Left cardiac atrium (tissue), 4 donors: ENCODE measurements at places on chromosomes 3 and 15.

DNA sequence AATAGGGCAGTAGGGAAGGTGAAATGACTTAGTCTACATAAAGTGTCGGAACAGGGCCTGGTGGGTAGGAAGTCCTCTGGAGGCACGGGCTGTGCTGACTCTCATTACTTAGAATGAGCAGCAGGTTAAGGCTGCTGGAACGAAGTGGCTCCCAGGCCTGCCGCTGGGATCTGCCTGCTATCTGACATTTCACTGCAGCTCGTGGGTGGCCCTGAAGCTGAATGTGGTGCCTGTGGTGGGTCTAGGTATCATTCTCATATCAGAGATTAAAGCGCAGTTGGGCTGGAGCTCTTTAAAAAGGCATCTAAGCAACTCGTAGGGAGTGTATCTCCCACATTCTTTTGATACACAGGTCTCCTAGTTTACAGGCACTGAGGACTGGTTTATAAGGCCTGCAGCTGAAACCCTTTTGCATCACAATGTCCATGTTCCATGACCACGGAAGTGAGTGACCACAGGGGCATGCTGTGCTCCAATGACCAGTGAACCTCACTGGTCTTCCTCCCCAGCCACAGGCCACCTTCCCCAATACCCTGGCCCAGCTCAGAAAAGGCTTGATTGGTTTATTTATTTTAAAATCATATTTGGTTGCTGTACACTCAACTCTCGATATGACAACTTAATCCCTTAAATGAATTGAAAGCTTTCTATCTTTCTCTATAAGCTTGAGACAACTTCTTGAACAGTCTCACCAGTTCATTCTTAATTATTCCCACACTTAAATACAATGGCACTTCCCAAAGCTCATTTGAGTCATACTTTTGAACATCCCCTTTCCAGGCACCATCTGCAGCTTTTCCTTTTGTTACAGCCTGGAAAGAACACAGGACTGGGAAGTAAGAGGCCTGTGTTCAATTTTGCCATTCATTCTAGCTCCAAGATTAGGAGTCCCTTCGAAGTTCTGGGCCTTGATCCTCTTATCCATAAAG lies 19.0 kb downstream of the ADAMTS9 start:
- no peak for DNase-seq

GRCh38 chr3:174883881-174884675 lies 24.9 kb downstream of the NAALADL2 start:
- no peak for DNase-seq

DNA sequence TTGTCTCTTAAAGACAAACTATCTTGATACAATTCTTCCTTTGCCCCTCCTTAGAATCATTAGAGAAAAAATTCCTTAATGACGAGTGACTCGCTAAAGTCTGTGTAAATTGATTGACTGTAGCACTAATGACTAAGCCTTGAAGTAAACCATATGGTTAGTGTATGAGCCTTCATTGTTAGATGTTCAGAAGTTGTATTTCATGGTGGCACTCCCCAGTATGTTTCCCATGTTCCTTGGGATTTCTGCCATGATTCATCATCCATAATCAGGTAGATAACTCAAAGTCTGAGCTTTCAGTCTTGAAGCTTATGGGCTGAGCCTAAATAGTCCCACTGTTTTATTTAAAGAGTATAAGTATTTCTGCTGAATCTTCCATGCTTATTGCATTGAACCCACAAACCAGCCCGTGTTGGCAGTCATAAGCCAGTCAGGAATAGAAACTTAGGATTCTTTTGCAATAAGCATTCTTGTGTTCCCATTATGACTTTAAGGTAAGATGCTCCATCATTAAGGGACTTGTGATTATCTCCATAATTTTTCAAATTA lies 371.2 kb upstream of the RARB start:
- no peak for DNase-seq

DNA sequence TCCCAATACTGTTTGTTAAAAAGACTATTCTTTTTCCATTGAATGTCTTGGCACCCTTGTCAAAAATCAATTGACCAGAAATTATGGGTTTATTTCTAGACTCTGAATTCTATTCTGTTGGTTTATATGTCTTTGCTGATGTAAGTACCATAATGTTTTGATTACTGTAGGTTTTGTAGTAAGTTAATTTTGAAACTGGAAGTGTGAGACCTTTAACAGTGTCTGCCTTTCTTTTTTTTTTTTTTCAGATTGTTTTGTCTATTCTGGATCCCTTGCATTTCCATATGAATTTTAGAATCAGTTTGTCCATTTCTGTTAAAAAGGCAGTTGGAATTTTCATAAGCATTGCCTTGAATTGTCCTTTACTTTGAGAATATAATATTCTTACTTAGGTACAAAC lies 13.6 kb downstream of the ATP2C1 start:
- DNase-seq: no peak

GRCh38 chr15:100016632-100017031 lies 283.4 kb upstream of the LYSMD4 start:
- no peak for DNase-seq

- no peak for DNase-seq
These were observed 612 bp downstream of the UBA5 start for GRCh38 chr3:132660811-132661070.

- DNase-seq: no peak
These were observed 9.3 kb upstream of the P3H2 start for GRCh38 chr3:190130037-190130436.

- no peak for DNase-seq
These were observed 1099.3 kb upstream of the EPHA6 start for GRCh38 chr3:95715128-95715527.

DNA sequence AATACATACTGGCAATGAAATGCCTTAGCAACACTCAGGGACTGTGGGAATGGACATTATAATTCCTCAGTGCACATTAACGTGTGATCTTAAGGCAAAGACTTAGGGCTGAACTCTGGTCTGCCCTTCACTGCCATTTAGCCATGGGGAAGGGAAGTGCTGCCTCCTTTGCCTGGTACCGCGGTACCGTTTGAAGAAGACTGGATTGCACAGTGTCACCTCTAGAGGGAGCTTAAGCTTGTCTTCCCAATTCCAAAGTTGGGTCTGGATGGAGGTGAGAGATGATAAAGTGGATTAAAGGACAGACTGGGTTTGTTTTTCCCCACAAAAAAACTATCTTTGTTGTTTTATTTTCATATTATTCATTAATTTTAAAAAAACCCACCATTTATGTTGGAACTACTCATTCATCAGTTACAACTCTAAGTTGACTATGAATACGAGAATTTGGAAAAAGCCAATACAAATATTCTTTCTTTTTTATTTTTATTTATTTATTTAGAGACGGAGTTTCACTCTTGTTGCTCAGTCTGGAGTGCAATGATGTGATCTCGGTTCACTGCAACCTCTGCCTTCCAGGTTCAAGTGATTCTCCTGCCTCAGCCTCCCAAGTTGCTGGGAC lies 60.0 kb upstream of the SYN2 start:
- no peak for DNase-seq

GRCh38 chr3:43161684-43162229 lies 55.9 kb upstream of the POMGNT2 start:
- DNase-seq: no peak

DNA sequence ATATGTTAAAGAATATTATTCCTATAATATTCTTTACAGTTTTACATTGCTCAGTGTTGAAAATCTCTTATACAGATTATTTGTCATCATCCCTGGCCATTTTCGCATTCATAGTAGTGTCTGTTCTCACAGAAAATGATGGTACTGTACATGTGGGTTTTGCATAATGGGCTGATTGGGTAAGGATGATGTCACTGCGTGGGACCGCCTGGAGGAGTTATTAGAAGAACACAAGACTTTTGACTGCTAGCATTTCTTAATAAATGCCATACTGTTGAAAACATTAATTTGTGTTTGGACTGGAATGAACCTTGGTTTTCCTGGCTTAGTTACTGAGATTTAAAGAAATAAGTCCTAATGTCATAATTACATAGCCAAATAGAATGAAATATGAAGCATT lies 20.3 kb downstream of the LRCH3 start:
- DNase-seq: peak; percentile 66

DNA sequence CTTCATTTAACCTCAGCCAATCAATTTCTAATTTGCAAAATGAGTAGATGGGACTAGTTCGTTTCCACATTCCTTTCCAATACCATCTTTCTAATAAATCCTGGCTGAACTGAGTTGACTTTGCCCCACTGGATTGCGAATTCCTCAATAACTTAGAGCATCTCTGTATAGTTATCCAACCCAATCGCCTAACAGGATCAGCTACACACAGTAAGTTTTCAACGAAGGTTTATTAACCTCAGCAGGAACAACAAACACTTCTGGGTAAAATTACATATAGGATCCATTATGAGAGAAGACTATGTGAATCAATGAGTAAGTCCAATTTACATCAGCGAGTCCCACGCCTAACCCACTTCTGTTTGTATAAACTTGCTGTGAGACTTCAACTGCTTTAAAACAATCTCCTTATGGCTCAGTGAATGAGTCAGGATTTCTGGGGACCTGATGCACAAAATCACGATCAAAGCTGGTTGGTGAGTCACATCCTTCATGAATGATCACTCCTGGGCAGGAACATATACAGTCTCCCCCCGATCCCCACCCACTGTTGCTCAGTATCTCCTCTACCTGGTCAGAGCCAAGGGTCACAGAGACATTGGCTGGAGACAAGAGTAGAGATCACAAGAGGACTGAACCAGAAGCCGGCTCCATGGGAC lies 142.8 kb downstream of the EDEM1 start:
- no peak for DNase-seq

DNA sequence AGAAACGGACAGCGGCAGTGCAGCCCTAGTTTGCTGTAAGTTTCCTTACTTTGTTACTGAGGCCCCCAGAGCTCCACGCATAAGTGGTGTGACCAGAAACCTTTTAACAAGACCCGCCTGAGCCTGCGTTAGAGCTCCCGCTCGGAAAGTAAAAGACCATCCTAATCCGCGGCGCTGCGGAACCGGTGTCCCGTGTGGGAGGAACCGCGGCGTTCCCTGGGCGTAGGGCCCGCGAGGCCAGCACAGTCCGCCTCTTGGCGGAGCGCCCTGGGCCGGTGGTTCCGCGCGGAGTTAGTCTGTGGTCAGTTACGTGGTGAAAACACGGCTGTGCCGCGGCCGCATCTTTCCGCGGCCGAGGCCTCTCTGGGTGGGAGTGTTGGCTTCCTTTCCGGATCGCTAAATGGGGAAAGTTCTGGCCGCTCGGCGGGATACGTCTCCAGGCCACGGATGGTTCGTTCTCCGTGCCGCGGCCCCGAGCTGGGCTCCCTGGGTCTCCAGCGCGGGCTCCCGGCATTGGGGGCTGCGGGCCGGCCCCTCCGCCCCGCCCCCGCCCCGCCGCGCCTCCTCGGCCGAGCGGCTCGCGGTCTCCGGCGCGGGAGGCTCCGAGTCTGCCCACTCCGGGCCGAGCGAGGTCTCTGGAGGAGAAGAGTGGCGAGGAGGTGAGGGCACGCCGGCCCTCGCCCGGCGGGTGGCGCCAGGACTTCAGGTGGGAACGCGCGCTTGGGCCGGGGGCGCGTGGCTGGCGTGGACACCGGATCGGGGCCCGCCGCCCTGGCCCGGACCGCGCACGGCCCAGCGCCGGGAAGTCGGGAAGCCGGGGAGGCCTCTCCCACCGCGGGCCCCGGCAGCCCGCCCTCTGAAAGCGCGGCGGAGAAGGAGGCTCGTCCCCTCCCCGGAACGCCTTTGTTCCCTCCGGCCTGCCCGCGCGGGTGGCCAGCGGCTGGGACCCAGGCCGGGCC lies 754 bp downstream of the B3GNT5 start:
- peak; percentile 80 for DNase-seq

- DNase-seq: no peak
These were observed 265.3 kb upstream of the TGFBR2 start for GRCh38 chr3:30341079-30341478.
